Testis (tissue), 5 donors: ENCODE measurements at places on chromosomes 6 and 20. TPM values are rescaled to one million over a fixed set of nuclear protein-coding genes. Genes with fewer than 3 reads are reported as not detected.

Gene SLC23A2
- 40.7 TPM for total RNA-seq

Gene FAM209B
- total RNA-seq: 89.4 TPM

Gene DSP
- 3.6 TPM for total RNA-seq

- no peaks in the 10 kb centered on the region for H3K27me3 ChIP-seq
- no peaks in the 10 kb centered on the region for H3K36me3 ChIP-seq
- DNase-seq: no peak
- H3K4me3 ChIP-seq: no peak overlapping the region
Measured at GRCh38 chr6:44918671-44919296, 409.3 kb upstream of the RUNX2 start.

DNA sequence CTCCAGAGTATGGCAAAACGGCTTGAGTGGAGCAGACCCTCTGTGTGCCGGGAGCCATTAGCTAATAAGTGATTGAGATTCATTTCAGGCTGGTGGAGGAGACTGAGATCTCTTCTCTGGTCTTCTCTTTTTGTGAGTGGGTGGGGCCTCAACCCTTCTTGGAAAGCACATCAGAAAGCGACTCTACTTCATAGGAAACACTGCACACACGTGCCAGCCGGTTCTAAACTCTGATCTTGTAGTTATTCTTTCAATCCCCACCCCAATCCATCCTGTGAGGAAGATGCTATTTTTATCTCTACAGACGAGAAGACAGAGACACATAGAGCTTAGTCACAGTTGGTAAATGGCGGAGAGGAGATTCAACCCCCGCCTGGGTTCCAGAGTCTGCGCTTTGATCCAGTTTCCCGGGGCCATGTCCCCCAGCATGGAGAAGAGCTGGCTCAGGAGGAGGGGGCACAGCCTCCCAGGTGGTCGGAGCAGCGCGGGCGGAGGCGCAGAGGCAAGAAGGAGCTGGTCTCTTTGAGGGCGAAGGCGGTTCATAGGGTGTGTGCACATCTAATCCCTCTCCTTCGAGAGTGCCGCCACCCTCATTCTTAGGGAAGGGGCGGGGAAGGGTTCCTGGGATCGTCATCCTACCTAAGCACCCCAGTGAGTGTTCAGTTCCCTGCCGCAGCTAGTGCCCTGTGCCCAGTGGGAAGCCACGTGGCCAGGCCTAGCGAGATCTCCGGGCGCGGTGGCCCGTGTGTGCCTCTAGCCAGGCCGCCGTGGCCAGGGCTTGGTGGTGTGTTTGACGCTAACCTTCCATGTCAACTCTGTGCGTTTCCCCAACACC, 49.0 kb upstream of the TAGAP start:
- H3K4me1 ChIP-seq: no peaks in the 10 kb centered on the region
- H3K27ac ChIP-seq: no peak overlapping the region
- H3K4me3 ChIP-seq: no peak overlapping the region
- peak; percentile 10 for DNase-seq
- H3K27me3 ChIP-seq: no peaks in the 10 kb centered on the region
- H3K36me3 ChIP-seq: no peaks in the 10 kb centered on the region

DNA sequence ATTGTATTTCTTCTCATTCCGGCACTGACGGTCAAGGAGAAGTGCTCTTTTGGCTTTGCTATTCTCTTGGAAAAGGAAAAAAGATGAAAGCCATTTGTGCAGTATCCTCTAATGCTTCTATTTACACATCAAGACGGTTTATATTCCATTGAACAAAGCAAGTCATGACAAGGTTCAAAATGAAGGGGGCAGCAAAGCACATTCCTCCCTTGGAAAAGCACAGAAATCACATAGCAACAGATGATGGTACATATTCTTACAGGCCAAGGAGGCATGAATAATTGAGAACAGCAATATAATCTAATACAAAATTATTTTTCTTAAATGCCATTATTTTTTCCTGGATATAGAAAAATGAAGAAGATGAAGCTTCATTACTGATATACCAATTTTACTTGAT, 508.2 kb upstream of the JAG1 start:
- H3K4me1 ChIP-seq: no peaks in the 10 kb centered on the region
- H3K27me3 ChIP-seq: no peaks in the 10 kb centered on the region
- H3K36me3 ChIP-seq: no peaks in the 10 kb centered on the region
- no peak overlapping the region for H3K4me3 ChIP-seq
- DNase-seq: no peak
